Epithelial cell of esophagus (primary cell): ENCODE measurements at places on chromosomes 6 and 20.

- no peak for DNase-seq
Measured at GRCh38 chr20:25018841-25019240, 26.3 kb upstream of the APMAP start.

DNA sequence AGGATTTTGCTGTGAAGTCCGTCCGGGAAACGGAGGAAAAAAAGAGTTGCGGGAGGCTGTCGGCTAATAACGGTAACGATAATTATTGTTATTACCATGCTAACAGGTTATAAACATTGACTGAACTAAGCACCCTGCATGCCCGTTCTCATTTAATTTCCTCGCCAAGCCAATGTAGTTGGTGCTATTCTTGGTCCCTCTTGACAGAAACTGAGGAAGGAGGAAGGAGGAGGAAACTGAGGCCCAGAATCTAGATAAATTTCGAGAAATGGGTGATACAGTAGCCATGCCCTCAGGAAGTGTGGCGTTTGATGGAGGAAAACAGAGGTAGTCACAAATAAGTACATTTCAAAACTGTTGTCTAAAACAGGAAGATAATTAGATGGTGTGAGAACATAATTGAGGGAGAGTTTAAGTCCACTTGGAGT is 474 bp downstream of the TPX2 start:
- no peak for DNase-seq

GRCh38 chr6:2823104-2823850 is 18.4 kb downstream of the SERPINB1 start:
- peak; percentile 62 for DNase-seq

- no peak for DNase-seq
Measured at GRCh38 chr6:149223120-149223903, 94.2 kb upstream of the TAB2 start.

DNA sequence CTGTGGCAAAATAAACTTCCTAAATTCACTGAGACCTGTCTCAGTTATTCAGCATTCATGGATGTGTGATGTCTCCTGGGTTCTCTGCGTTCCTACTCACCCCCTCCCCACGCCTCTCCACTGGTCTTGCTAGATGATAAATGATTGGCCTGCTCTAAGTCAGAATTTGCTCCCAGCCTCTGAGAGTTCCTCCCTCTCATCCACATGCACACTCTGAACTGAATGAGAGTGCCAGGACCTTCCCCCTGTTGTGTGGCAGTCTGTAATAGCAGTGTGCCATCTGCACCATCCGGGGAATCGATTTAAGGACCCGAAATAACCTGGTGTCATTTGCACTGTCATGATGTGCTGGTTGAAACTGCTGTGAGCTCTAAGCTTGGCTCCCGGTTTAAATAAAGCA is 135.8 kb upstream of the AFDN start:
- no peak for DNase-seq

GRCh38 chr6:121590438-121590837 is 155.0 kb downstream of the GJA1 start:
- no peak for DNase-seq

DNA sequence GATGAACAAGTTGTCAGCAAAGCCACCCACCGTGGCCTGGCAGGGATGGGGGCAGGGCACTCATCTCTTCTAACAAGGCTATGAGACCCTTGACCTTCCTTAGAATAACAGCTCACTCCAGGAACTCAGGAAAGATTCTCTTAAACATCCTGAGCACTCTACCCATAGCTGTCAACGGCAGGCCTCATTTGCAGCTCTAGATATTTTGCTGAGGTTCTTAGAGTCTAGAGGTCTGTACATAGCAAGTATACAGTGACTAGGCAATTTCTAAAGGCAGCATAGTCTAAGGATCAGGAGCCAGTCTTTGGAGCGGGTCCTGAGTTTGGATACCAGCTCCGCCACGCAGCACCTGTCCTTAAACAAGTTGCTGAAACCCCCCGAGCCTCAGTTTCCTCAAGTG is 11.7 kb downstream of the TRERF1 start:
- no peak for DNase-seq

DNA sequence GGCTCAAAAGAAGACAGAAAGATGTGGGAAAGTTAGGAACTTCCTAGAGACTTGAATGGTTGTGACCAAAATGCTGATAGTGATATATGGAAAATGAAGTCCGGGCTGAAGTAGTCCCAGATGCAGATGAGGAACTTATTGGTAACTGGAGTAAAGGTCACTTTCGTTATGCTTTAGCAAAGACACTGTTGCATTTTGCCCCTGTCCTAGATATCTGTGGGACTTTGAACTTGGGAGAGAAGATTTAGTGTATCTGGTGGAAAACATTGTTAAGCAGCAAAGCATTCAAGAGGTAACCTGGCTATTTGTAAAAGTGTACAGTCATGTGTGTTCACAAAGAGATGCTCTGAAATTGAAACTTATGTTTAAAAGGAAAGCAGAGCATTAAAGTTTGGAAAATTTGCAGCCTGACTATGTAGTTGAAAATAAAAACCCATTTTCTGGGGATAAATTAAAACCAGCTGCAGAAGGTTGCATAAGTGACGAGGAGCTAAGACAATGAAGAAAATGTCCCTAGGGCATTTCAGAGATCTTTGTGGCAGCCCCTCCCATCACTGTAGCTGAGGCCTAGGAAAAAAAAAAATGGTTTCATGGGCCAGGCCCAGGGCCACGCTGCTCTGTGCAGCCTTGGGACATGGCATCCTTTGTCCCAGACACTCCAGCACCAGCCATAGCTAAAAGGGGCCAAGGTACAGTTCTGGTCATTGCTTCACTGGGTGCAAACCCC is 1692.2 kb downstream of the HACE1 start:
- DNase-seq, result no peak

- DNase-seq, result peak; percentile 24
Measured at GRCh38 chr6:16278048-16278724, 39.8 kb downstream of the GMPR start.

DNA sequence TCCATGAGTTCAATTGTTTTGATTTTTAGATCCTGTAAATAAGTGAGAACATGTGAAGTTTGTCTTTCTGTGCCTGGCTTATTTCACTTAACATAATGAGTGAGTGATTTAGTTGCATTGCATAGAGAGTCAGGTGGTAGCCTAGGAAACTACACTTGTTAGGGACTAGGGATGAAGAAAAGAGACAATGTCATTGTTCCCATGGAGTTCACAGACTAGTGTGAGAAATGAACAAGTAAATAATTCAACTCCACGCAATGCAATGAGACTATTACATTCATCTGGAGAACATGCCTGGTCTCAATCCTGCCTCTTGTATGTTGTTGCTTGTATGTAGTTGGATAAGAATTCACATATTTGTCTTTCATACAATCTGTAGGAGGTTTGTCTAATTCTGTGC is 76.3 kb upstream of the B3GAT2 start:
- DNase-seq, result no peak

- no peak for DNase-seq
Measured at GRCh38 chr6:28277746-28278145, 3.6 kb upstream of the PGBD1 start.

DNA sequence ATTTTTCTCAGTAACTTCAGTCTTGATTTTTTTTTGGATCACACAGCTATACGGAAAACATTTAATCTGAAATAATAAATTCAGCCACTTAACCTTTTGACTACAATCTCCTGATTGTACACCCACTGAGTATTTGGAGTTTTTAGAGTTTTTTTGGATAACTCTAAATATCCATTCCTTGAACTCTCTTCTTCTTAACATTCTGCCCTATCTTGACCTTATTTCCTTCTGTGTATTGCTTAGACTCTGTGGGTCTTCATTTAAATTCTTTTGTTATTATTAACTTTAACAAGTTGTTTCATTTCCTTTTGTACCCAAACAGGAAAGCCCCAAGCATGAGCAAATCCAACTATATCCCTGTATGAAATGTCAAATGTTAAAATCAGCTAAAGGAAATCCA is 170.2 kb upstream of the PTCHD4 start:
- no peak for DNase-seq

DNA sequence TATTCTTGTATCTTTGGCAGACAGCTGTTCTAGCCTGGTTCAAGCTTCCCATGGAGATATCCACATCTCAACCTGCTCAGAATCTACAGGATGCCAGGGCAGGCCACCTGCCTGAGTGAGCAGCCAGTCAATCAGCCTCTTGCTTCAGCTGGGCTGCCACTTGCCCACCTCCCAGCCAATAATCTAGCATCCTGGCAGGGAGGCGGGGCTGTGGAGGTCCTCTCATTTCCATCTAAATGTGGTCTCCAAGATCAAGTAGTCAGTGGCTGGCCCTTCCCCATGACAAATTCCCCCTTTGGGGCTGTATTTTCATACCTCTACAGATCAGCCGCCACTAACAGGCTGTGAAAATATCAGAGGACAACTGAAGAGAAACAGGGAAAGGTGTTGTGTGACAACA is 33.0 kb upstream of the SPDEF start:
- DNase-seq, result no peak

GRCh38 chr6:154614101-154614500 is 103.6 kb upstream of the CNKSR3 start:
- no peak for DNase-seq

GRCh38 chr6:502761-503160 is 111.2 kb downstream of the IRF4 start:
- DNase-seq, result no peak

GRCh38 chr6:121857551-121857950 is 422.1 kb downstream of the GJA1 start:
- peak; percentile 32 for DNase-seq

DNA sequence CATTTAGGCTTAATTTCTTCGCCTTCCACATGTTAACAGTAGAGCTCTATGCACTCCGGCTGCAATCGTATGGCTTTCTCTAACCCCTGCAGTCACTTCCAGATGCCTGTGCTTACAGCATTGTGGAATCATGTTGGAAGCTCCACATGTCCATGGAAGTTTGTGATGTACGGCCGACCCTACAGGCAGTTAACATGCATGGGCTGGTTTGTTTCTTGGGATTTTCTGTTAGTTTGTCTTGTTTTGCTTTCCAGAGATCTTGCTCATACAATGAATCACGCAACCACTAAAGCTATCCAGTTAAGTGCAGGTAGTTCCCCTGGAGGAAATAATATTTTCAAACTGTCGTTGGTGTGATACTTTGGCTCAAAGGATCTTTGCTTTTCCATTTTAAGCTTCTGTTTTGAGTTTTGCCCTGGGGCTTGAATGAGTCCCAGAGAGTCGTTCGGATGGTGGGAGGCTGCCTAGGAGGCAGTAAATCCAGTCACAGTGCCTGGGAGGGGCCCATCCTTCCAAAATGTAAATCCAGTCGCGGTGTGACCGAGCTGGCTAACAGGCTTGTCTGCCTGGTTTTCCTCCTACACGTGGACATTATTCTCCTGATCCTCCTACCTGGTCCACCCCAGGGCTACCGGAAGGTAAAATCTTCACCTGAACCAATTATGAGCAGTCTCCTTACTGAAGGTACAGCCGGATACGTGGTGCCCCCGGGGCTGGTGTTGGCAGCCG is 225.9 kb downstream of the SMOC2 start:
- peak; percentile 77 for DNase-seq

DNA sequence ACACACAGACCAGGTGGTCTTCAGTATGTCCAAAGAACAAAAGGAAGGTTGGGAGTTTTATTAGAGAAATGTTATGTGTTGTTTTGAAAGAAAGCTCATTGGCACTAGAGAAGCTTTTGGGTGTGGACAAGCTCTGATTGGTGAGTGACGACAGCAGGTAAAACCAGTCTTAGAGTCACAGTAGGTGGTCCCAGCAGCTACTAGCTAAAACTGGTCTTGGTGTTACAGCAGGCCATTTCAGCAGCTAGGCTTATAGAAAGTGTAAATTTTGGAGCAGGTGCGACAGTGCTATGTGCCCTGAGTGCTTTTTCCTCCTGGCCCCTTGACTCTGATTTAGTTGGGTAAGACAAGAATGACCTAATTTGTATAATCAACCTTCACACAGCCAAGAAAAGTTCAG is 3.6 kb downstream of the CLDN20 start:
- peak; percentile 51 for DNase-seq

GRCh38 chr6:148743476-148743875 is 3.4 kb upstream of the UST start:
- DNase-seq, result no peak

GRCh38 chr6:156017838-156018237 is 562.2 kb upstream of the NOX3 start:
- DNase-seq, result no peak

DNA sequence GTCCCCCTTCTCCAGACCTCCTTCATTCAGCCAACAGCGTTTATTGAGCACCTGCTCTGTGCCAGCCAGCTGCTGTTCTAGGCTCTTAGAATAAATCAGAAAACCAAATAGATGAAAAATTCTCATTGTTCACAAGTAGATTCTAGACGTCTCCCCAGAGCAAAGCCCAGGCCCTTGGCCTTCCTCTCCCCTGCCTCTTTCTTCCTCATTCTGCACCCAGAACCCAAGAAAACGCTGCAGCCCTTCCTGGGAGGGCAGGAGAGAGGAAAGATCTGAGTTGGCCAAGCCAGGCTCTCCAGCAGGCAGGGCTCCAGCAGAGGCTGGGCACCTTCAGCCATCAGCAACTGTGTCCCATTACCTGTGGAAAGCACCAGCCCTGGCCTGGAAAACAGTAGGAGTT is 12.0 kb upstream of the BPI start:
- DNase-seq, result no peak

DNA sequence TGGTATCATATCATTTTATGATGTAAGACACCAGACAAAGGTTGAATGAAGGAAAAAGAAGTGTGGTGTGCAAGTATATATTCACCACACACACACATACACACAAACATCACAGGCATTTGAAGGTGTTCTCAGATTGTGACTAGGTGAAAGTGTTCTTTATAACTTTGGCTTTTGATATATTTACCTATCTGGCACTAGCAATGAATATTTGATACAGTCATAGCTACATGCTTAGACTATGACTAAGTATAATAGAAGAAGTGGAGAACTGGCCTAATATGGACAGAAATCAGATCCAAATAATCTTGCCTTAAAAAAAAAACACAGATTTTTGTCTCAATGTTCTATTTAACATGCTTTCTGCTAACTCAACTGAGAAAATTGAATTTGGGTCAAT is 809.9 kb downstream of the KIF16B start:
- DNase-seq, result peak; percentile 38

- peak; percentile 17 for DNase-seq
Measured at GRCh38 chr6:159943101-159943632, 25.7 kb upstream of the IGF2R start.
